ENCODE measurements at places on chromosomes 11 and 22. TPM values are rescaled to one million over a fixed set of nuclear protein-coding genes. Genes with fewer than 3 reads are reported as not detected.

DNA sequence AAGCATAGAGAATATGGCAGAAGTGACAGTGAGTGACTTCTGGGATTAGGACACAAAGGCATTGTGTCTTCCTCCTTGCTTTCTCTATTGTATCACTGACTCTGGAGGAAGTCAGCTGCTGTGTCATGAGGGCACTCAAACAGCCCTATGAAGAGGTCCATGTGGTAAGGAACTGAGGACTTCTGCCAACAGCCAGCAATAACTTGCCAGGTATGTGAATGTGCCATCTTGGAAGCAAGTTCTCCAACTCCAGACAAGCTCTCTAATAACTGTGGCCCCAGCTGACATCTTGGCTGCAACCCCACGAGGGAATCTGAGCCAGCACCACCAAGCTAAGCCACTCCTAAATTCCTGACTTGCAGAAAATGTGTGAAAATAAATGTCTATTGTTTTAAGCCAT lies 83.6 kb upstream of the ZBED5 start:
- DNase-seq = no peak

DNA sequence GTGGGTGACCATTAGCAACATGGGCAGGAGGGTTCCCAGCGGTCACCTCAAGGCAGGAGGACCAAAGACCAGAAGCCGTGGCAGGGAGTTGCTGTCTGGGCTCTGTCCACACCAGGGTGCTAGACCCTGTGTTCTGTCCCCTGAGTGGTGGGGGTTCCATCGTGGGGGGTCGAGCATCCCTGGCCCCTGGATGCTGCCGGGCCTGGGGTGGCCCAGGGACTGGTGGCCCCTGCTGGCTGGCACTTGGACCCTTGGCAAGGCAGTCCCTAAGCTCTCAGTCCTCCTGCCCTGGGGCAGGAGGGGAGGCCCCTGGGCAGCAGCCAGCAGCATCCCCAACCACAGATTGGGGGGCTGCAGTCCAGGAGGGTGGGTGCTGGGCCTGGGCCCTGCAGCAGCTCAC lies 13.4 kb upstream of the ARHGAP8 start:
- no peak for DNase-seq

- DNase-seq = no peak
Observed at GRCh38 chr11:72373163-72373562, 61.2 kb downstream of the CLPB start.

- no peak for DNase-seq
Observed at GRCh38 chr11:59556115-59556916, 45.0 kb downstream of the OR4D9 start.

- no peak for DNase-seq
Observed at GRCh38 chr22:16601437-16602223, 9.0 kb upstream of the CCT8L2 start.

GRCh38 chr11:49952091-49952490 lies at the start of gene OR4C13:
OR4C13 (plus strand) TSS chr11:49952391; CDS start chr11:49952423, 32 bp downstream.
- no peak for DNase-seq

- no peak for DNase-seq
Observed at GRCh38 chr11:40986320-40986719, 473.1 kb downstream of the LRRC4C start.

DNA sequence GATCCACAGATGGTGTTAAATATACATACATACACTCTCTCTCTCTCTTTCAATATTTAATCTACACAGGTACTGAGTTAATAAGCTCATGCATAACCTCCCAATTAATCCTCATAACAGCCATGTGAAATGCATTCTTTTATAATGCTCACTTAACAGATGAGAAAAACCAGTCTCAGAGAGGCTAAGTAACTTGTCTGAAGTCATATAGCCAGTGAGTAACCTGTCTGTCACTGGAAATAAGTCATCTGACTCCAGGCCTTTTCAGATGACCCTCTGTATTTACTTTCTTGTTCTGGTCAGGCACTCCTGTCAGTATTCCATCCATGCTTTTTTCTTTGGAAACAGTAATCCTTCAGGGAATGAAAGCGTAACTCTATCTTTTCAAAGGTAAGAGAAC lies 594.0 kb upstream of the TENM4 start:
- no peak for DNase-seq

- DNase-seq = no peak
Observed at GRCh38 chr11:116637766-116638165, 135.0 kb downstream of the BUD13 start.

DNA sequence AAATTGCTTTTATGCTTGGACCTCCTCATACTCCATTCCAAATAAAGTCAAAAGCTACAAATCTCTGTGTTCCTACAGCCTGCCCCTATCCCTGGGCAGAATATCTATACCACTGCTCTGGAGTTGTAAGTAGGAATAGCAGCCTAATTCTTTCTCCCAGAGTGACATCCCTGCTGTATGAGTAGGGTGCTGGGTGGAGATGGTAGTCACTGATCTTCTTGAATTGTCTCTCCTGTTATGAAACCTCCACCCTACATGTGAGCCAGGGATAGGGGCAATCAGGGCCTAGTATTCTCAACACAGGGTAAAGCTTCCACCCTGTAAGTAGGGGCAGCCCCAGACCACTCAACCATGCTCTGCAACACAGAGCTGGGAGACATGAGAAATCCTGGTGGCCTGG lies 19.8 kb downstream of the GALNT18 start:
- DNase-seq = no peak

DNA sequence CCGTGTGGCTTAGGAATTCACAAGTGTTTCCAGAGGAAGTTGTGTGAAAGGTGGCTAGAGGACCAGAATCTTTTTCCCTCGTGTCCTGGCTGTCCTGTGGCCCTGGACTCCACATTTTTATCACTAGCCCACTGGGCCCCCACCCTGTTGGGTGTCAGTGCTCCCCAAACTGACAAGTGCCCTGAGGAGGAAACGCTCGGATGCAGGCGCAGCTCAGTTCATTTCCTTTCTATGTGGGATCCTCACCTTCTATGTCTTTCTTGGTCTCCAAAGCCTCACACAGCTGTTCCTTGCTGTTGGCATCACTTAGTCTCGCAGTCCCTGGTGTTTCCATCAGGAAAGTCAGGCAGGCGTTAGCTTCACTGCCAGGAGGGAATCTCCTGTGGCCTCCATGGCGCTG lies 68.0 kb upstream of the KCNQ1OT1 start:
- no peak for DNase-seq

DNA sequence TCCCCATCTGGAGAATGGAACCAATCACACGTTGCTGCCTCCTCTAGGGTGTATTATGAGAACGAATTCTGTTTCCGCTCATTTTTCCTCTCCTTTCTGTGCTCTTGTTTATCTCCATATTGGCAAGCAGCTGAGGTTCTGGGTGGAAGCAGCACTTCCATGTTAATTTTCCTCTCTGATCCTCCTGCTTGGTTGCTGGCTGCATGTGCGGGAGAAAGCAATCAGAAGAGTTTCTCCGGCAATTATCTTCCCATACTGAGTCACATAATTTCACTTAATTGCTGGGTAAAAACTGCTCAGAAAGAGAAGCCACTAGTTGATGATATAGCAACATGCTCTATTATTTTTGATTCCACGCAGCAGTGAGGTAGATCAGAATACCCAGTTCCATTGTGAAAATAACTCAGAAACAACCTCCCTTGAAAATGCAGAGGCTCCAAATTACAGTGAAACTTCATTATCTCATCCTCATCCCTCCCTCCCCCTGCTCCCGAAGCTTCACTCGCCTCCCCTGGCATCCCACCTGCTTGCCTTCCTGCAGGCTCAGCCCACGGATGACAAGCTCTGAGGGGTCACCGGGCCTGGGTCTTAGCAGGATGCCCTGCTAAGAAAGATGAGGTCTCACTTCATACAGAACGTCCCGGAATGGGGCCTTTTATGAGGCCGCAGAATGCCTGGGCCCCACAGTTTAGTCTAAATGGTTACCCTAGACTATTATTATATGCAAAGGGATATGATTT lies 20.4 kb downstream of the FXYD6 start:
- DNase-seq = no peak

- no peak for DNase-seq
Observed at GRCh38 chr11:111910676-111911562, 651 bp downstream of the CRYAB start.

GRCh38 chr22:48886604-48887393 lies 940.9 kb downstream of the BRD1 start:
- DNase-seq = no peak

DNA sequence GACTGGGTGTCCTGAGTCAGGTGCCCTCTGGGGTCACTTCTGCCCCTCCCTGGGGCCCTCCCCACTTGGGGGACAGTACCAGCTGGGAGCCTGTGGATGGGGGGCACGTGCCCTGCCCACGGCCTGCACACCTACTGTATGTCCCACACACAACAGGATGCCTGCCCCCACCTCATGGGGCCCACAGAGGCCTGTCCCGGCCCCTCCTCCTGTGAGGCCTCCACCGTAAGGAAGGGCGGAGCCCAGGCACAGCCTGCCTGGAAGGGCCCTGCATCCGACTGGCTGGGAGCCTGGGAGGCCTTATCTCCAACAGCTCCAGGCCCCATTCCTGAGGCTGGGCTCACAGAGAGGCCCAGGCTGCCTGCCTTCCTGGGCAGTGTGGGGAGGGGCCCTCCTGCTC lies 47.8 kb downstream of the BRSK2 start:
- no peak for DNase-seq

- no peak for DNase-seq
Observed at GRCh38 chr11:100739666-100740065, 52.6 kb downstream of the ARHGAP42 start.

- no peak for DNase-seq
Observed at GRCh38 chr11:34499719-34500500, 13.7 kb downstream of the ELF5 start.

DNA sequence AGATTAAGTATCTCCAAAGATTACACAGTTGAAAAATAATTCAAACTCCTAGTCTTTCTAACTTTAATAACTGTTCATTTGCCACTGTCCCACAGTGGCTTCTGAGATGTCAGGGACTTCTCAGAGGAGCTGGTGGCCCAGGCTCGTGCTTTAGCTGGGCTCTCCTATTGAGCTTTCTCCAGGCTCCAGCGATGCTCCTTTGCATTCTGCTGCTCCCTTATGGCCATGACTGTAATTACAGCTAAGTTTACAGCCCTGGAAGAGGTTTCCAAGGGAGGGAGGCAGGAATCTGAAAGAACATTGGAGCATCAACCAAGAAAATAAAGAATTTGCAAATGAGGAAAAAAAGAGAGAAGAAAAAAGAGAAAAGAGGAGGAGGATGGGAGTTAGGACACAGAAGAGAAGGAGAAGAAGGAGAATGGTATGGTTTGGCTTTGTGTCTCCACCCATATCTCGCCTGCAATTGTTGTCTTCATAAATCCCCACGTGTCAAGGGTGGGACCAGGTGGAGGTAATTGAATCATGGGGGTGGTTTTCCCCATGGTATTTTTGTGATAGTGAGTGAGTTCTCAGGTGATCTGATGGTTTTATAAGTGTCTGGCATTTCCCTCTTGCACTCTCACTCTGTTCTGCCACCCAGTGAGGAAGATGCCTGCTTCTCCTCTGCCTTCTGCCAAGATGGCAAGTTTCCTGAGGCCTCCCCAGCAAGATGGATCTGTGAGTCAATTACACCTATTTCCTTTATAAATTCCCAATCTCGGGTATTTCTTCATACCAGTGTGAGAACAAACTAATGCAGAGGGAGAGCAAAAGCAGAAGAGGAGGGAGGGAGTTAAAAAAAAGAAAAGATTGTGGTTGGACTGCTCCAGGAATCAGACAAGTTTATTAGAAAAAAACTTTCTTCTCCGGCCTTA lies 857.0 kb downstream of the KCNA4 start:
- DNase-seq = no peak

DNA sequence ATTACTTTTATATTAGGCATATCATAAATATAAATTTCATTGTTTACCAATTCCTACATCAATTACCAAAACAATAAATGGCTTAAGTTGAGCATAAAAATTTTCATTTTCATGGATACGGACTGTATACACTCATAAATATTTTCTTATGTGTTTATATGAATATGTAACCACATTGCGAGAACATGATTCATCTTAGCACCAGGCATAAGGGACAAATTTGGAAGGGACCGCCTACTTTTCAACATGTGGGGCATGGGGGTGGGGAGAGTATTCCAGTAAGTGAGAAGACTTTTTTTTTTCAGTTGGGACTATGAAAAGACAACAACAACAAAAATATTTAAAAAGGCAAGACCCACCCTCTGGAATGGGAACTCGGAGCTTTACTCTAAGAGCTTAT lies 296.1 kb downstream of the RAB38 start:
- no peak for DNase-seq

DNA sequence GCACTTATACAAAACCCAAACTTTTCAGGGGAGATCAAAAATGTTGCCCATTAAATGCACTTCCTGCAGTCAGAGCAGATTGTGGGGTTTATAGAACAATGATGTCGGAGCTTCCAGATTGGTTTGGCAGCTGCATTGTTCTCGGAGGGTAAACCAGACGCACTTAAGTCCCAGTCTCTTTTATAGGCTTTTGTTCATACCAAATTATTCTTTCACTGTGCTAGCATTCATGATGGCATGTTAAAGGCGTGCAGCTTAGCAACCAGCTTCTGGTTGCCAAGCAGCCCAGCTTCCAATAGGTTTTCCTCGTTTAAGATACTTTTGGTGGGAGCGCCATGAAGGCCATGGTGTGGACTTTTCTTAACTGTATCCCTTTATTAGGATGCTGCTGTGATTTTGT lies 40.9 kb downstream of the ZC3H12C start:
- no peak for DNase-seq

DNA sequence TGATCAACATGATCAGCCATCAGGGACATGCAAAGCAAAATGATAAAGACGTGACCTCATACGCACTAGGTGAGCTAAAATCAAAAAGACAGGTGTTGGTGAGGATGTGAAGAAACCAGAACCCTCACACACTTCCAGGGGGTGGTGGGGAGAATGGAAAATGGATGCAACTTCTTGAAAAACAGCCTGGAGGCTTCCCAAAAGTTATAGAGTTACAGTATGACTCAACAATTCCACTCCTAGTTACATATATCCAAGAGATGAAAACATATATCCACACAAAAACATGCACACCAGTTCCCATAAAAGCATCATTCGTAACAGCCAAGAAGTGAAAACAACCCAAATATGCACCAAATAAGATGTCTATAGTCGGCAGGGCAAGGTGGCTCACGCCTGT lies 42.1 kb upstream of the APLNR start:
- no peak for DNase-seq

- DNase-seq = no peak
Observed at GRCh38 chr11:116589402-116589801, 183.4 kb downstream of the BUD13 start.

- DNase-seq = no peak
Observed at GRCh38 chr22:40273319-40273718, 73.0 kb upstream of the ADSL start.

Gene APOBEC3G
- 4.7 TPM for polyA plus RNA-seq

Gene WT1
- not detected for polyA plus RNA-seq

Gene CLMP
- 3.1 TPM for polyA plus RNA-seq

Gene MOGAT2
- polyA plus RNA-seq = not detected

Gene RAB36
- polyA plus RNA-seq = 1.9 TPM

Gene OSBP2
- 3.0 TPM for polyA plus RNA-seq

Measured in keratinocyte (primary cell).